Lower lobe of right lung (tissue), 2 donors: ENCODE measurements at places on chromosomes 16 and 17. TPM values are rescaled to one million over a fixed set of nuclear protein-coding genes. Genes with fewer than 3 reads are reported as not detected.

PPP1R27 gene
- not detected for total RNA-seq

GRCh38 chr16:31695667-31696066, 168.0 kb downstream of the AHSP start:
- H3K27ac ChIP-seq, result no peak overlapping the region
- no peaks in the 10 kb centered on the region for H3K27me3 ChIP-seq
- no peaks in the 10 kb centered on the region for H3K36me3 ChIP-seq
- no peak for DNase-seq

- H3K27ac ChIP-seq, result no peak overlapping the region
- H3K27me3 ChIP-seq, result no peaks in the 10 kb centered on the region
- no peaks in the 10 kb centered on the region for H3K4me1 ChIP-seq
These were observed 289.6 kb upstream of the ASIC2 start for GRCh38 chr17:33582661-33583060.

HOXB13 gene
- total RNA-seq, result not detected
